ENCODE measurements at places on chromosomes 3 and 15.
A peak's percentile ranks its signal among the peaks of the same experiment; 100 is the strongest.

DNA sequence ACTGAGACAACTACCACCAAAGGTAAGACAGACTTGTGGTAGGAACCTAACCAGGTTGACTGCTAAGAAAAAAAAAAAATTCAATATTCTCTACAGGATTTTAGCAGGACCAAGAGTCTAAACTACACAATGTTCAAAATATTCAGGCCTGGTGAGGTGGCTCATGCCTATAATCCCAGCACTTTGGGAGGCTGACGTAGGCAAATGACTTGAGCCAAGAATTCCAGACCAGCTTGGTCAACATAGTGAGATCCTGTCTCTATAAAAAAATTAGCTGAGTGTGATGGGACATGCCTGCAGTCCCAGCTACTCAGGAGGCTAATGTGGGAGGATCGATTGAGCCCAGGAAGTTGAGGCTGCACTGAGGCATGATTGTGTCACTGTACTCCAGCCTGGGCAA, 341.6 kb upstream of the WNT5A start:
- DNase-seq, result no peak

DNA sequence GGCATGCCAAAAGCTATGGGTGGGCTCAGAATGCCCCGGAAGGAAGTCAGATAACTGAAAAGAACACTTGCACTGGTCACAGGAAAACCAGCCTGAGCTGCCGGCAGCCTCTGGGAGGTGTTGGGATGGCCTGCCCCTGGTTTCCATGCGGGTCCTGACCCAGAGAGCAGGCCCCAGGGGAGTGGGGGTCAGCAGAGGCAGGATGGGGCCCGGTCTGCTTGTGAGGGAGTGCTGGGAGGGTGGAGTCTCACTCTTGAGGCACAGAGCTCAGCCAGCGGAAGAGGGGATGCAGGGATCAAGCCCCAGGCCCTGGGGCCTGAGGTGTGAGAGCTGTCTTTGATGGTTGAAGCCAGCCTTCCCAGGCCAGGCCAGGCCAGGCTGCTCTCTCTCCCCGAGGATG, 2.4 kb upstream of the RPUSD3 start:
- no peak for DNase-seq

DNA sequence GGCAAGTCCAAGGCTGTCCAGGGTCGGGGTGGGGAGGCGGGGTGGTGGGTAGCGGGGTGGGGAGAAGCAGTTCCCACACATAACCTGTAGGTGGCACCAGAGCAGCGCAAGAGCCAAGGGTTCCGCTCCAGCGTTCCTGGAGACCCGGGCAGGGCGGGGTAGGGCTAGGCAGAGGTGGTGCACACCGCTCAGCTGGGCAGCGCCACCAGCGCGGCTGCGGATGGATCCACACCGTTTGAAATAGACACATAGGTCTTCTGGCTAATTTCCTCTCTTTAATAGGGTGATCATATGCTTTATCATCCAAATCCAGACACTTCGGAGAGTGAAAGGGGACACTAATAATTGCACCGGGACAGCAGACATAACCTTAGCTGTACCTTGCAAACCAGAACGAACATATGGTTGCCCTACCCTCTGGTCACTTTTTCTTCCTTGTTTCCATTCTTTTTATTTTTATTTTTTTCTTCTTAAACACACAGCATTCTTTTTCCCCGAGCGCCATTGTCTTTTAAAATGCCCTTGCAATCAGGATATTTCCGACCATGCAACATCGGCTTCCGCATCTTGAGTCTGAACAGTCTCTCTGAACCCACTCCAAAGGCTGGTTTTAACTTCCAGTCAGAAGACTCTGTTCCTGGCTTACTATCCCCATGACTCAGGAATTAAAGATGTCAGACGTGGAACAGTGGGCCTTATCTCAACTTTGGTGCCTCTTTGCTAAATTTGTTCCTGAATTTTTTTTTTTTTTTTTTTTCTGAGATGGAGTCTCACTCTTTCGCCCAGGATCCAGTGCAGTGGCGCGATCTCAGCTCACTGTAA, 12.5 kb upstream of the ZSCAN2 start:
- peak; percentile 67 for DNase-seq

GRCh38 chr3:175274056-175274455, 414.9 kb downstream of the NAALADL2 start:
- DNase-seq, result no peak
